Right ventricle myocardium superior (tissue), 1 donor: ENCODE measurements at places on chromosomes 6 and 20. TPM values are rescaled to one million over a fixed set of nuclear protein-coding genes. Genes with fewer than 3 reads are reported as not detected.

DNA sequence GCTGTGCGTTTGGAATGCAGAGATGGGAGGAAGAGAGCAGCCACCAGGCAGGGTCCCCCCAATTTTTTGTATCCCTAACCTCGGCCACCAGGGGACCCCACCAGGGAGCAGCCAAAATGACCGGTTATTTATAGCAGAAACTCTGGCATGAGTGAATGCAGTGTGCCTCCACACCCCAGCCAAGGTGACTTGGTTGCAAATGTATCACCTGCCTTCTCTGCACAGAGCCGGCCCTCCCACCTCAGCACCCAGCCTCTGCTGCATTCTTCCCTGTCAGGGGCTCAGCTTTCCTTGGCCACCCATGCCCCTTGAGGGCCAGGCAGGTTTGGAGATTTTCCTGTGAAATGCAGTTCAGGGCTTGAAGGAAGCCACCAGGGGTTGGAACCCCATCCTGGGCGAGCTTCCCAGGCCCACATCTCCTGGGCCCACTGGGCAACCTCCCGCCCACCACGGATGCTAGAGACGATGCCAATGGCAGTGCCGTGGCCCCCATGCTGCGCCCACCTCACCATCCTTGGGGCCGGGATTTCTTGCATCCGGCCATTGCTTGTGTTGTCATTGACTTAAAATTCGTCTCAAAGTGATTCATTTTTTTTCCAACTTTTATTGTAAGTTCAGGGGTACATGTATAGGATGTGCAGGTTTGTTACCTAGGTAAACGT is 291.6 kb downstream of the TAF4 start:
- DNase-seq = no peak

Gene OXT
- not detected for total RNA-seq

- no peak for DNase-seq
Measured at GRCh38 chr6:68333442-68333841, 301.6 kb upstream of the ADGRB3 start.

GRCh38 chr6:160161647-160161986 is 40.0 kb downstream of the SLC22A1 start:
- DNase-seq = no peak
